Anterior cingulate cortex (tissue), 58 donors: ENCODE measurements at places on chromosomes 3 and 15.

DNA sequence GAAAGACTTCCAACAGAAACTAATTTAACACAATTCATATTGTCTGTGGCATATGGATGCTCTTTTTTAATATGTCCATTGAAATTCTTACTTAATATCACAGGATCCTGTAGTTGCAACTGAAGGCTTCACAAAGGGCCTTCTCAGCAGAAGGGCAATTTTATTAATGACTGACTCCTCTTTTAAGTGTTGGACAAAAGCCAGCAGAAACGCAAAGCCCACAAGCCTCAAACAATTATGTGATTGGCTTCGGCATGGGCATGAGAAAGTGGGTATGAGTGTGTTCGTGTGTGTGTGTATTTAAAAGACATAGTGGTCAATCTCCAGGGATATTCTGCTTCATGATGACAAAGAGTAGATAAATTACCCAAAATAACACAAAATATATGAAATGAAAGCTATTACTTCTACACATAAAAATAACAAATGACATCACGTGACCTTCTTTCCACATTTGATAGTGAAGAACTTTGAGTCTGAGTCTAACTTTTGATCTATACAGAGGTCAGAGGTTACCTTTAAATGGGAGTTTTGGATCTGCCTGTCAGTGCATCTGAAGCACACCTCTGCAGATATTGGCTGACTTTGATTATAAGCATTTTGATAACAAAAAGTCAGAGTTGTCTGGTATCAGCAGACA is 496.9 kb downstream of the CADM2 start:
- no peak for DNase-seq

DNA sequence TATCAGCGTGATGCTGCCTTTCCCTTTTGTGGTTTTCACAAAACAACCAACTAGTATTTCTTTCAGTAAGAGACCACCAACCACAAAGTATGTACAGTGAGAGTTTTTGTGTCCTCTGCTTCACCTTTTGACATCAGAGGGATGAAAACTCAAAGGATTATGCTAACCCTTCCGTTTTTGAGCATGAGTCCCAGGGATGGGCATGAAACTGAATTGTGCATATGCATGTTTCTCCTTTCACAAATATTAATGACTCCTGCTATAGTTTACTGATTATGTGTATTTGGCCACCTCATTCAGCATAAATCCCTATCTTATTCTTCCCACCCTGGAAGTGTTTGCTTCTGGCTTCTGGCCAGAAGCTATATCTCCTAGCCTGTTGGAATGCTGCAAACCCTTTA is 59.2 kb downstream of the RSRC1 start:
- DNase-seq = no peak

DNA sequence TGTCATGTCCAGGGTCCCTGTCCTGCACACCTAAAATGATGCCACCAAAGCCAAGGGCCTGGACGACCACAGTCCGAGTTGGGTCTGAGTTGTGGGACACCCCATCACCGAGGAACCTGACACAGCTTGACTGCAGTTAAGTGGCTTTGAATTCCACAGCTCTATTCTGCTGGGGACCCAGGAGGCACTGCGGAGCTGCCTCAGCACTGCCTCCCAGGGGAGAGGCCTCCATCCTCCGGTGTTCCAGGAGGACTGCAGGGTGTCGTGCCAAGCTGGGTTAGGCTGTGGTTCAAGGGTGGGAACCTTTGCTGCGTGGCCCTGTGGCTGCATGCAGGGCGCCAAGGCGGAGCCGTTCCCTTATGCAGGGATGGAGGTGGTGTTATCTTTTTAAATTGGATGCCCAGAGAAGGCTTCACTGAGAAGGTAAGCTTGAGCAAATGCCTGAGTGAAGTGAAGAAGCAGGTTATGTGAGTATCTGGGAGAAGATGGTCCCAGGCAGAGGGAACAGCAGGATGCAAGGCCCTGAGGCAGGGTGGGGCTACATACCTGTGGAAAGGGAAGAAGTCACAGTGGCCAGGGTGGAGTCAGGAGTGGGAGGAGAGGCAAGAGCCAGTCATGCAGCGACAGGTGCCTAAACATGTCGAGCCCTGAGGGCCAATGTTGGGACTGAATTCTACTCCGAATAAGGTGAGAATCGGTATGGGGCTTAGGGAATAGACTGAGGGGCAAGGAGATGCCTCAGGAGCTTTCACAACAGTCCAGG is 144.8 kb downstream of the TPRA1 start:
- no peak for DNase-seq

GRCh38 chr3:113626503-113627371 is 69.7 kb downstream of the USF3 start:
- peak; percentile 43 for DNase-seq

DNA sequence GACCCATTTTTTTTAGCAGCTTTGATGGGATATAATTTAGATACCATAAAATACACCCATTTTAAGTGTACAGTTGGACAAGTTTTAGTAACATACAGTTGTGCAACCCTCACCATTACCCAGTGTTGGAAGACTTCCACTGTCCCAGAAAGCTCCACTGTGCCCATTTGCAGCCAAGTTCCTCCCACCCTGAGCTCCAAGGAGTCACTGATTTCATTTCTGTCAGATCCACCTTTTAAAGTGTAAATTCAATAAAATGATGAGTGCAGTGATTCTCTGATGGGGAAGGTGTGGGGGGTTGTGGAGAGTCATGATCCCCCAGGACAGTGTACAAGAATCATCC is 93.2 kb upstream of the IGF1R start:
- DNase-seq = no peak

GRCh38 chr15:56244811-56245576 is 1.3 kb upstream of the RFX7 start:
- no peak for DNase-seq

- DNase-seq = no peak
These were observed 40.5 kb upstream of the CSPG4 start for GRCh38 chr15:75753145-75753544.

GRCh38 chr15:40114218-40114617 is 5.5 kb upstream of the BMF start:
- no peak for DNase-seq

- no peak for DNase-seq
These were observed 38.3 kb downstream of the MTHFS start for GRCh38 chr15:79858469-79858868.

DNA sequence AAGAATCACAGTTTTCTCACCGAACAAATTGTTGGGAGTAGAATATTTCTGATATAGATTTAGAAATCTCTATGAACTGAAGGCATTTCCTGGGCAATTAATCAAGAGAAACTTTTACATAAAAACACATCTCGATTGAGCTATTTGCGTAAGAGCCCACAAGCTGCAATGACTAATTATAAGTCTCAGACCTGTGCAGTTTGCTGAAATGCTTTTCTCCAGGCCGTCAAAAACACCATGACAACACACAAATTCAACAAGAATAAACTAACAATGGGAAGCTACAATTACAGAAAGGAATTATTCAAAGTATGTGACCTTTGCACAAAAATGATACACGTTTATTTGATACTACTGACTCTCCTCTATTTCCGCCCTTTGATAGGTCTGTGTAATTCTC is 481.2 kb upstream of the WNT5A start:
- no peak for DNase-seq
